Endothelial cell (in vitro differentiated cells): ENCODE measurements at places on chromosomes 3 and 15. TPM values are rescaled to one million over a fixed set of nuclear protein-coding genes. Genes with fewer than 3 reads are reported as not detected.

Gene PLS1
- 2.0 TPM for total RNA-seq

Gene PRR20G
- not detected for total RNA-seq

Gene ZNF609
- 41.2 TPM for total RNA-seq

Gene DTWD1
- 14.5 TPM for total RNA-seq

Gene CAPN3
- 2.0 TPM for total RNA-seq

Gene SH2D7
- not detected for total RNA-seq

Gene PDIA5
- total RNA-seq = 32.8 TPM

Gene CNTN3
- 0.62 TPM for total RNA-seq

Gene FANCD2OS
- total RNA-seq = not detected

Gene PIERCE2
- total RNA-seq = 1.4 TPM

Gene TMEM158
- total RNA-seq = 7.3 TPM

Gene GABRR3
- not detected for total RNA-seq

Gene FGD5
- 294 TPM for total RNA-seq

Gene DNAH12
- total RNA-seq = 0.85 TPM

Gene CSTA
- total RNA-seq = not detected

Gene TLR9
- total RNA-seq = not detected

Gene TMC3
- not detected for total RNA-seq

Gene GNAT1
- 0.59 TPM for total RNA-seq

Gene APOD
- total RNA-seq = 5.0 TPM

Gene TMEM212
- total RNA-seq = not detected

Gene SAXO2
- 2.0 TPM for total RNA-seq

Gene HES1
- 40.3 TPM for total RNA-seq

Gene STRC
- total RNA-seq = 1.2 TPM

Gene SAMMSON
- total RNA-seq = not detected

Gene STRA6
- 9.2 TPM for total RNA-seq
